Activated CD4-positive, alpha-beta T cell treated with anti-CD3 and anti-CD28 coated beads, Interleukin-2, amount 50 U/mL, for 4 hours (primary cell): ENCODE measurements at places on chromosomes 5 and 9.
A peak's percentile ranks its signal among the peaks of the same experiment; 100 is the strongest.

- DNase-seq: no peak
Measured at GRCh38 chr9:110278080-110278707, 21.9 kb upstream of the TXN start.

DNA sequence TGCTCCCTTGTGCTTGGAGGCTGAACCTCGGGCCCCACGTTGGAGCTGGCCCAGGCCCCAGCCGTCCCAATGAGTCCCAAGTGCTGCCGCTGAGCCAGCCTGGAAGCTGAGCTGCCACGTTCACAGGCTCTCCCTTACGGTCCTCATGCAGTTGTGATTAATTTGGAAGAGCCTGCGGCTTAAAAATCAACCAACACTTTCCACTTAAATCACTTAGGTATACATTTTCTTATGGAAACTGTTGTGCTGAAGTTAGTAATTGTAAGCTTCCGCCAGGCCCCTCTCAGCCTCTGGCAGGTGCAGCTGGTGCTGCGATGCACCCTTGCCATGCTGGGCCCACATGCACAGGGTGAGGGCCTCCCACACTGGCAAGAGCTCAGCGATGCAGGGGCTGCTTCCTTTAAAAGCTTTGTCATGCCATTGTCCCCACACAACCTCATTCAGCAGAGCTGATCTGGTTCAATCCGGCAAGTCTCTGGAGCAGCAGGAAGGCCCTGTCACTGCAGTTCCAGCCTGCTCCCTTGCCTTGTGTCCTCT lies 61.0 kb downstream of the IPPK start:
- DNase-seq: no peak

DNA sequence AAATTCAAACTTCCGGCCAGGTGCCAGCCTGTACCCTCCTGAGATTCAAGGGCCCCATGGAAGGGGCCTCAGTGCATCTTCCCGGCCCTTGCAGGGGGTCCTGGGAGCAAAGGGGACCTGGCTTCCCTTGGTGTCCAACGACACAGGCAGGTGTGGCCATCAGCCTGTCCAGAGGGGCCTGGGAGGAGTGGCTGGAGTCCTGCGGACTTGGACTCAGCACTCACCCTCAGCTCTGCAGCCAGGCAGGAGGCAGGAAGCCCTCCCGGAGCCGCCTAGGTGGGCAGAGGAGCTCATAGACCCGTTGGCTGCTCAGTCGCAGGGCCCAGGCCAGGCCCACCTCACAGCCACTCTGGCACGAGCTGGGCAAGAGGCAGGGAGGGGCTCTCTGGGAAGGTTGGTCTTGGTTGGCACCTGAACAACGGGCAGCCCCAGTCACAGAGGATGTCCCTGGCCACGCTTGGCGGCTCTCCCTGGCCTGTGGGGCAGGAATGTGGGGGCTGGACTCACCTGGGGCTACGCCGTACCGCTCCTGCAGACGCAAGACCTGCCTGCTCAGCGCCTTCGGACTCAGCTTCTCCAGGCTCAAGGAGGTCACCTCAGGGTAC lies 53.8 kb upstream of the NRARP start:
- no peak for DNase-seq

GRCh38 chr5:6085341-6085860 lies 292.9 kb downstream of the MED10 start:
- no peak for DNase-seq

DNA sequence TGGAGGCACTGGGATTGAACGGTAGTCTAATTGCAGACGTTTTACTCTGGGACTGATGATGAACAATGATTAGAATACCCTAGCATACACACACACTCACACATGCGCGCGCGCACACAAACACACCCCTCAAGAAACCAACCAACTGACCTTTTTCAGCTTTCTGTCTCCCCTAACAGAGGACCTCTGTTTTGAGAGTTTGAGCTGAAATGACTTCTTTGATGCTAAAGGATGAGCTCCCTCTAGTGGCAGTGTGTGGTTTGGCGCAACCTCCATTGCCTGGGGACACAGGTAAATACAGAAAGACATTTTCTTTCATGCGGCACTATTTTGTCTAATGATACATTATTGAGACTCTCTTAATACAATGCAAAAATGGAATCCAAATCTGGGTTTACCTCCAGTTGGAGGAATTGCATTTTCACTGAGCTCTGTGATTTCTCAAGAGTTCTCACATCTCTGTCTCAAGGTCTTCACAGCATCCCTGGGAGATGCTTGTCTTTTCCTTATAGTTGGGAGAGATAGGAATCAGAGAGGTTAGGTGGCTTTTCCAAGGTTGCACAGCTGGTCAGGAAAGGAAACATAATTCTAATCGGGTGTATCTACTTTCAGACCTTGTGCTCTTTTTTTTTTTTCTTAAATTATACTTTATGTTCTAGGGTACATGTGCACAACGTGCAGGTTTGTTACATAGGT lies 187.5 kb downstream of the TMEM38B start:
- peak; percentile 48 for DNase-seq

- DNase-seq: no peak
Measured at GRCh38 chr5:11904265-11904906, at the start of gene CTNND2. Gene CTNND2 (minus strand): TSS chr5:11904446. CDS start chr5:11903853, 593 bp downstream.

GRCh38 chr9:135350003-135350315 lies 129.6 kb upstream of the PPP1R26 start:
- DNase-seq: no peak

- no peak for DNase-seq
Measured at GRCh38 chr5:83925955-83926337, 205.3 kb upstream of the HAPLN1 start.

GRCh38 chr5:80184235-80185023 lies 71.4 kb downstream of the SERINC5 start:
- no peak for DNase-seq

GRCh38 chr5:54905246-54905795 lies 80.1 kb downstream of the ESM1 start:
- DNase-seq: no peak

DNA sequence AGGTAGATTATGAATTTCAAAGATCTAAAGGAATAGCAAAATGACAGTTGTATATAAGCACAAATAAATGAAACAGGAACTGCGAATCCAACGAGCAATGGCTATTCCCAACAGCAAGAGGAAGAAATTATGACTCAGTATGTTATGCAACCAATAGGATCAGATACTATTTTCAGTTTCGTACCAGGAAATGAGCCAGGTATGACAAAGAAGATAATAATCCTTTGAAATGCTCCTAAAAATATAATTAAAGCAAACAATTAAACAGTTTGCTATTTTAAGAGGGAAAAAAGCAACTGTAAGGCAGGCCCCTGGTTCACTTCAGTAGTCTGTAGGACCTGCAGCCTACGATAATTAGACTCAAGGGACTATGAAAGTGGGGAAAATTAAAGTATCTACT lies 58.9 kb downstream of the AUH start:
- DNase-seq: no peak

DNA sequence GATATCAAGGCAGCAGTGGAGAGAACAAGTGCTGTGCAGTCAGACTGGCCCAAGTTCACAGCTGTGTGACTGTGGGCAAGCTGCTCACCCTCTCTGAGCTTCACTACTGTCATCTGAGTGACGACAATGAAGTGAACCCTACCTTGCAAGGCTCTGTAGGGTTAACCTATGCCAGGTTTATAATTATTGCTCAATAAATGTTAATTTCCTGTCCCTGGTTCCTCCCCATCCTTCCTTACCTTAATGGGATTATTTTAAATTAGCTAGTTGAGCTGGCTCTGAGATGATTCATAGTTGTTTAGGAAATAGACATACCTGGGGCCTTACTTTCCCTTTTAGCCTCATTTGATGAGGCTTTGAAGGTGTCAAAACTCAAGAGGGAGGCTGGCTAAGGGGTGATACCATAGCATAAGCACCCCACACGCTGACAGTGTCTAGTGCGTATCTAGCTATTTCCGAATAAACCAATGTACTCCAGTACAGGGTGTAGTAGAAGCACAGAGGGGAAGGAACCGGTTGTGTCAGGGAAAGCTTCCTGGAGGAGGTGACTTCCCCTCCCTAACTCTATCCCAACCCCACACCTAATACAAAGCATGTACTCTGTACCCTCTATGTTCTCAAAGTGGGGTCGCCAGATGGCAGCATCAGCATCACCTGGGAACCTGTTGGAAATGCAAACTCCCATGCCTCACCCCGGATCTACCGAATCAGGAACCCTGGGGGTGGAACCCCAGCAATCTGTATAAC lies 63.3 kb upstream of the SLC25A51 start:
- no peak for DNase-seq

- no peak for DNase-seq
Measured at GRCh38 chr9:86091477-86091876, 7.9 kb downstream of the GOLM1 start.

GRCh38 chr5:81187885-81188284 lies 45.2 kb upstream of the CKMT2 start:
- no peak for DNase-seq

GRCh38 chr5:174397206-174397605 lies 327.2 kb upstream of the MSX2 start:
- DNase-seq: no peak

- DNase-seq: no peak
Measured at GRCh38 chr5:177310332-177310731, 1.4 kb downstream of the MXD3 start.

DNA sequence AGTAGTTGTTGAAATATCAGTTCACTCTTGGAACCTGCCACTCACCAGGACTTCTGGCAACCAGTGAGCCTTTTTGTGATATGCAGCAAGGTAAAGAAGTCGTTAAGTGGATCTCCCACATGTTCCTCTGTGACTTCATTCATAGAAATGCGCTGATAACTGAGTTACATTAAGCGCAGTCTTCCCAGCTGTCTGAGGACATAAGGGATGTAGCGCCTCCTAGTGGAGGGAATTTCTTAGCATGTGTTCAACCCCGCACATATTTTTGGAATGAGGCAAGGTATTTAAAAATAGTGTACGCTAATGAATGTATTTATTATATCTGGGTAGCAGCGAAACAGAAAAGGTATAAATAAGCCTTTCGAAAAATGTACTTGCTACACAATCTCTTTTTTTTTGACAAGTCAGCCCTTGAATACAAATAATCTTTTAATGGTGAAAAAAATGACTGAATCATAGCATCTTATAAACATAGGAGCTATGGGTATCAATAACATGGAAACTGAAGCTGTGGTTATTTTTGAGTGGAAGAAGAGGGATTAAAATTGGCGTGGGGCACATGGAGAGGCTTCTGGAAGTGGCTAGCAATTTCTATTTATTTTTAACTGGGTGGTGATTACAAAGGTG lies 38.0 kb downstream of the PALM2AKAP2 start:
- peak; percentile 4 for DNase-seq

DNA sequence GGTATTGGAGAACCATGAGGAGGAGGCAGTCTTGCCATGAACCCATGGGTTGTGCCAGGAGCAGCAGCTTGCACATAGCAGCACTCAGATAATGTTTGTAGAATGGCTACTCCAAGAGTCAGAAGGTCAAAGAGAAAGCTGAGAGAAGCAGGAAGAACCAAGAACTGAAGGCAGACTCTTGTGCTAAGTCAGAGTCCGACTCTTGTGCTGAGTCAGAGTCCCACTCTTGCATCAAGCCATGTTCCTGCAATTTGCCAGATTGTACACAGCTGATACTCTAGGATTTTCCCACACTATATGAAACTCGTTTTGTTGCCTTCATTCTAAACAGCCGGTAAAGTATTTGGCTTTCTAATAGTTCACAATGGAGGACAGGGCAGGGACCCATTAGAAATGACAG lies 26.2 kb upstream of the HSPA9 start:
- DNase-seq: no peak

- DNase-seq: no peak
Measured at GRCh38 chr5:106006242-106006641, 1664.5 kb downstream of the EFNA5 start.

DNA sequence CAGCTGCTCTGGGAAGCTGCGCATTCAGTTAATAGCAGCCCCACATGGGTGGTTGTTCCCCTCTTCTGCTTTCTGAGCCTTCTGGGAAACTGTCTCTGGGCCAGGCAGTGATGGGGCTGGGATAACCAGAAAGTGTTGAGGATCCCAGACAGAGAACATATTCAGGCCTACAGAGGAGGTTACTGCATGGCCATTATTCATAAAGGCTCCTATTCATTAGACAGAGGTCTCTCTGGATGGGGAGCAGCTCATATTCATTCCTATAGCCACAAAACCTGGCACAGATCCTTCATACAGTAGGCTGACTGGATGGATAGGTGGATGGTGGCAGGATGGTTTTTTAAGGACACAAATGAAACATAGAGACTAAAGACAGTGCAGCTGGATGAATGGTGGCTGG lies 76.3 kb downstream of the HSPA4 start:
- DNase-seq: no peak

DNA sequence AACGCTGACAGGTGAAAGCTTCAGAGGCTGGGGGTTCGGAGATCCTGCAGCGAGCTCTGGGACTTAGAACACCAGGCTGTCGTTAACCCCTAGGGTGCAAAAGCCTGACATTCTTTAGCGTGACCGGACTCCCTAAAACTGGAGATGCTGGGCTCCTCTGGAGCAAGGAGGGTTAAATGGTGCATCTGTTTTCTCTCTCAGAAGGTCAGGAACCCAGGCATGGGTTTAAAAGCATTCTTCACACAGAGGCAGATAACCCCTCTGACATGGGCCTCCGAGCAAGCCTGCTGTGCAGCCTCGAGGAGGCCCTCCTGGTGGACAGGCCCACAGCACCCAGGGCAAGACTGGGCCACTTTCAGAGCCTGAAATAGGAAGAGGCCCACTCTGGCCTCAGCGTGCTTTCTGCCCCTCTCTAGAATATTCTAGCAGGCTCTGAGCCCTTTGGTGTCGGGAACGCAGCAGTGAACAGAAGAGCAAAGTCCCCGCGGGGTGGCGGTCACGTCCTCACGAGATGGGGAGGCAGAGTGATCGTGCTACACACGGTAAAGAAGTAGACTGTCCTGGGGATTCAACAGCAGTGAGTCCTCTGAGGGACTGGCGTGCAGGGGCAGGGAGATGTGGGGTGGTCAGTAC lies 124.8 kb downstream of the COL23A1 start:
- no peak for DNase-seq

DNA sequence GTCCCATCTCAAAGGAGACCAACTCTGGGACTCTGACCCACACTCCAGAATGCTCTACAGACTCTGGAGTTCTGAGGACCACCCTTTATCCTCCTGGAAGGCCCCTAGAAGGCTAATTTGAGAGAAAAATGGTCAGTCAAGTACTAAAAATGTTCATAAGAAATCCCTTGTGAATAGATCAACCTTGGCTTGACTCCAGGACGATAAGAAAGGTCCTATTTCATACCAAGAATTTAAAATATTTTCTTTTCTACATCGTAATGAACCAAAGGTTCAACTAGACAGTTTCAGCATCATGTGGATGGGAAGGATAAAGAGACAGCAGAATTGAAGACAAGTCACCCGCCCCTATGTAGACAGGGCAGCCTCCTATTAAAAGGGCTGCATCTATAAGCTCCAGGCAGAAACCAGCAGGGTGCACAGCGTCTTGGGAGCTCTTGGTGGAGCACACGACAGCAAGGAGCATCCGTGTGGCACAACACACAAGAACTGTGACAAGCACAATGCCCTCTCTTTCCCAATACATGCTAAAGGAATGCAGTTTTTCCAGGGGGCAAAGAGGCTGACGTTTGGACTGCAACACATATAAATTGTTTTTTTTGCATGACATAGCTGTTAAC lies 38.3 kb downstream of the RASEF start:
- no peak for DNase-seq

- DNase-seq: no peak
Measured at GRCh38 chr9:106974341-106974740, 111.4 kb downstream of the ZNF462 start.

- DNase-seq: no peak
Measured at GRCh38 chr5:119512277-119512676, 60.0 kb downstream of the HSD17B4 start.

GRCh38 chr9:133506653-133507038 lies 18.1 kb downstream of the MYMK start:
- no peak for DNase-seq

- DNase-seq: no peak
Measured at GRCh38 chr9:126609191-126609590, 4.5 kb upstream of the LMX1B start.

GRCh38 chr5:31866166-31866565 lies 227.2 kb downstream of the PDZD2 start:
- DNase-seq: no peak
